ENCODE measurements at places on chromosomes 11 and 22.

- DNase-seq = no peak
These were observed 1.1 kb upstream of the PITPNB start for GRCh38 chr22:27919942-27920755.

- no peak for DNase-seq
These were observed 910.5 kb upstream of the CHORDC1 start for GRCh38 chr11:91133361-91133760.

DNA sequence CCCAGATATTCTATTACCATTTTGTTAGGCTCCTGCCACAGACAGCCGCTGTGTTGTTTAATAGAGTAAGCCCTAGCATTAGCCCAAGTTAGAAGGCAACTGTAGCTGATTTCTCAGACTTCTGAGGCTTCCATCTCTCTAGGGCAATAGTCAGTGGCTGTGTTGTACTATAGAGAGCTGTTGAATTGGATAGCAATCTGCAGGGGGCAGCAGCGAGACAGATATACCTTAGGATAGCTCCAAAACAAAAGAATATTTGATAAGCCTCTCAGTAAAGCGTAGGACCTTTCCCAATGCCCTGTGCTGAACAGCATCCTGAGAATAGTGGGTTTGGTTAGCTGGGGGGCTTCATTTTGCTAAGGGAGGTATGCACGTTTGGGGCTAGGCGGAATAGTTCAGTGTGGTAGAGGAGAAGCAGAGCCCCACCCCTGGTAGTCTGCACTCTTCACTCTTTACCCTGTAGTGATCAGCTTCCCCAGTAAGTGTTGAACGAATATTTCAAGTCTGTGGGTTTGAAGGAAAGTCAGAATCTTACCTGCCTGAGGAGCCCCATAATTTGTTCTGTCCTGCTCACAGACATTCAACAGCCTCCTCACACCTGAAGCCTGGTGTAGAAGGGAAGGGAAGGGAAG lies 515.1 kb downstream of the INSC start:
- no peak for DNase-seq

DNA sequence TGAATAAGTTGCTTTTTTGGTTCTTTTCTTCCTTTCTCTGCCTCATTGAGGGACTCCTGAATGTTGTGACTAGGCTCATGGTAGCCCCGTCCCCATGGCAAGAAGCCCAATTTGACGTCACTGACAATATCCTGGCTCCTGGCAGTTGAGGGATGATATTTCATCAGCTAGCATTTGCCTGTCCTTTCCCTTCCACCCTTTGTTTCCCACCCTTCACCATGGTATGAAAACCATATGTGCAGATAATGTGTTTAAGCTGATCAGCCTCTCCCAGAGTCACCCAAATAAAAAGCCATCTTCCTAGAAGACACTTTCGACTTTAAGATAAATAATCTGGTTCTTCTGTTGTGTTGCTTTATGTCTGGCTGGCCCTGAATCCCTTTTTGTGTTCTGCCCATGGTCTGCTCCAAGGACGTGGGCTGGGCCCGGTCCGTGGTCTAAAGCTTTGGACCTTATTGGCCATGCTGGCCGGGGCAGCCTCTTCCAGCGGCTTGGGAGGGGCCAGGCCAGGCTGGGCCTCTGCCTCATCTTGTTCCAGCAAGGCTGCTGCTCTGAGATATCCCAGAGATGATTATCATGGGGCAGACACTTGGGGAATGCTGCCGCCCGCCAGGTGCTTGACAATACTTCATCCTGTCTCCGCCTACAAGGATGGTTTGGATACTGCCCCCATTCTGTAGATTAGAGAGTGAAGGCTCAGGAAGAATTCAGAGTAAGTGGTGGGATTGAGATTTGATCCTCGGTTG lies 5.1 kb downstream of the TSPAN18 start:
- DNase-seq = no peak

DNA sequence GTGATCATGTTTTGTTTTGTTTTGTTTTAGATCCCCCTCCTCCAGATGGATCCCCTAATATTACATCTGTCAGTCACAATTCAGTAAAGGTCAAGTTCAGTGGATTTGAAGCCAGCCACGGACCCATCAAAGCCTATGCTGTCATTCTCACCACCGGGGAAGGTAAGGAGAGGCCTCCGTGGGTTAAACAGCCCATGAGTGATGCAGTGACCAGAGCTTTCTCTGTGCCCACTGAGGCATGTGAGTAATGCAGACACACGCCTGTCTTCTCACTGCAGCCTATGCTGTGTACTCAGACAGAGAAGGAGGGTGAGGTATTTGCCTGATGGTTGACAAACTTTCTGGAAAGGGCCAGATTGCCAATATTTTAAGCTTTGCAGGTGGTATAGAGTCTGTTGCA lies 73.7 kb upstream of the OR4B1 start:
- no peak for DNase-seq

GRCh38 chr11:24005202-24005876 lies 491.5 kb upstream of the LUZP2 start:
- no peak for DNase-seq

- DNase-seq = peak; percentile 49
These were observed 745 bp upstream of the ZBTB44 start for GRCh38 chr11:130315354-130315970.

DNA sequence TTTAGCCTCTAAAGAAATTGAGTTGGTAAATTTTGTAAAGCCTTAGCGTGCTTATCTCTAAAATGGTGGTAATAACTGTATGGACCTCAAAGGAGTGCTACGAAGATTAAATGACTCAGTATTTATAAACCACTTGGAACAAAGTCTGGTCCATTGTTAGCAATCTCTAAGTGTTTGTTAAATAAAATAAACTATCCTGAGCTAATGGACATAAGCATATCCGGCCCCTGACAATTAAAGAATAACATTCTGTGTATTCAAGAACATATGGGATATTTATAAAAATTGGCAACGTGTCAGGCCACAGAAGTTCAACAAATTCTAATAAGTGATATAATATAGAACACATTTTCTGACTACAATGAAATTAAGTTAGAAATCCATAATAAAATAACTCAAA lies 71.0 kb downstream of the MYEOV start:
- DNase-seq = no peak

DNA sequence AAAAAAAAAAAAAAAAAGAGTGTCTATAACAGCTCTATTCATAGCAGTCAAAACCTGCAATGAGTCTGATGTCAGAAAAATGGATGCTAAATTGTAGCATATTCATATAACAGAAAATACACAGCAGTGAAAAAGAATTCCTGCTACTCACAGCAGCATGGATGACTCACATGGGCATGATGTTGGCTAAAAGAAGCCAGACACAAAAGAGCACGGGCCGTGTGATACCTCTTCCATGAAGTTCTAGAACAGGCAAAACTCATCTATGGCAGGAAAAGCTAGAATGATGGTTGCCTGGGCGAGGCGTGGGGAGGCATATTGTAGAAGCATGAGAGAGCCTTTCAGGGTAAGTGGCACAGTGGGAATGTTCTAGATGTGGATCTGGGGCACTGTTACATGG lies 18.9 kb downstream of the PLAAT3 start:
- DNase-seq = no peak

DNA sequence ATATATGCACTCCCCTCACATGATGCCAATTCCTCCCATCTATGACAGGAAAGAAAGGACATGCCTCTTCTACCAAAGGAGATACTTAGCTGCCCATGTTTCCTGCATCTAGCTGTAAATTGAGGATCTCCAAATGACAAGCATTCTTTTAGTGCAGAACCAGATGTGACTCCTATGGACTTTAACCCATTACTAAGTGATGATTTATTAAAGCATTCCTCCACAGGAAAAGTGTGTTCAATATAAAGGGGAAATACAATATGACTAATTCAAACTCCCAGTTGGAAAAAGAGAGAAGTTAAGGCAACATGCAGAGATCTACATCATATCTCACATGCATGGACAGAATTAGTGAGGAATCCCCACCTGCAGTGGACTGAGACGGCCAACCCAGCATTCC lies 221.3 kb downstream of the FAM76B start:
- no peak for DNase-seq

DNA sequence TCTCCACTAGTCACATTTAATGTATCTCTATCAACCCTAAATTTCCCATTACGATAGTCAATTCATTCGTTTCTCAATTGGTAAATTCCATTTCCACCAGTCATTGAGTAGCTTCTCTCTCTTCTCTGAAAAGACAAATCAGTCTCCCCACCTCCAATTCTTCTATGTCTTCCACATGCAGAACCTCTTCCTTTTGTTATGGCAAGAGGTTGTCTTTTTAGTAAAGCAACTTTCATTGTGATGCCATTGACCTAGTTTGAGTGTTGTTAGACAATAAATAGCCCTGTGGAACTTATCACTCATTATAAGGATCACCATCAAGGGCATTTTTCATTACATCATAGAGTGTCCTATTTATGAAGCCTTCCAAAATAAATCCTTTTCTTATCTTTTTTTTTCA lies 340.9 kb downstream of the LRRC4C start:
- DNase-seq = no peak

DNA sequence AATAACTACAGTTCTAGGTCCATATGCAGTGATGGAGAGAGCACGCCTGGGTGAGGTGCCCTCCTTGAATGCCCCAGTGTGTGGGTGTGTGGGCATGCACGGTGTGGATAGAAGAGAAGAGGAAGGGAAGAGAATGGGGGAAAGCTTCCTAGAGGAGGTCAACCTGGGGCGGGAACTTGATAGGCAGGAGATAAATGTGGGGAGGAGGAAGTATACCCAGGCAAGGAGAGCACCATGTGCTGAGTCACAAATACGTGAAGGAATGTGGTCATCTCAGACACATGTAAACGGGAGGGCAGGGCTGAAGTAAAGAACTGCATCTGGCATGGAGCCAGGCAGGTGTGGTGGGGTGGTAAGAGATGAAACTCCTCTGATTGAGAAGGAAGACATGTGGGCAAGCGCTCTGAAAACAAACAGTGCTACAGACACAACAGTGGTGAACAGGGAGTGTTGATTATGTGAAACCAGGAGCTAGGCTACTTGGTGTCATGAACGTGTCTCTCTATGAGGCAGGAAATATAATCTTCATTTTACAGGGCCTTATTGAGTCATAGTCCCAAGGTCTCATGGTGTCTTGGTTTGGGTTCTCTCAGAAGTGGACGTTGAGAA lies 61.5 kb upstream of the EED start:
- DNase-seq = peak; percentile 30

DNA sequence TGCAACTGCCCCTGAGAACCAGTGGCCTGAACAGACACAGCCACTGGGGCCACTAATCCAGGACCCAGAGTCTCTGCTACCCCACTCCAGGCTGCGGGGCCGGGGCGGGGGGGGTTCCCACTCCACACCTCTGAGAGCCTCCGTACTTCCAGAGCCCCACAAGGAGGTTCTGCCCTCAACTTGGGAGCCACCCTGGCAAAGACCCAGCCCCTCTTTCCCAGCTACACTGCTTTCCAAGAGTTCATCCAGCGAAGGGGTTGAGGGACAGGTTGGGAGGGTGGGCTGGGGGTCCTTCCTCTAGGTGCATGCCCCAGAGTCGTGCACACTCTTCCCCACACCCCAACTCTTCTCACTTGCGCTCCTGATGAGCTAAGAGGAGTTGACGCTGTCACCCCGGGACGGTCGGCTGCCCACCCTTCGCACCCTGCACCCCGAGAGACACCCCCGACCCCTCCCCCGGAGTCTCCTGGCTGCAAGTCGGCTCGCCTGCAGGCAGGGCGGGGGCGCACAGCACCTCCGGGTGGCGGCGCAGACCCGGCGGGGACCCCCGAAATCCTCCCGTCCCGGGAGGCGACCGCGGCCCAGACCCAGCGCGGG lies 531 bp downstream of the RAB3IL1 start:
- no peak for DNase-seq

- DNase-seq = no peak
These were observed 356 bp upstream of the TTC12 start for GRCh38 chr11:113314065-113314388.

DNA sequence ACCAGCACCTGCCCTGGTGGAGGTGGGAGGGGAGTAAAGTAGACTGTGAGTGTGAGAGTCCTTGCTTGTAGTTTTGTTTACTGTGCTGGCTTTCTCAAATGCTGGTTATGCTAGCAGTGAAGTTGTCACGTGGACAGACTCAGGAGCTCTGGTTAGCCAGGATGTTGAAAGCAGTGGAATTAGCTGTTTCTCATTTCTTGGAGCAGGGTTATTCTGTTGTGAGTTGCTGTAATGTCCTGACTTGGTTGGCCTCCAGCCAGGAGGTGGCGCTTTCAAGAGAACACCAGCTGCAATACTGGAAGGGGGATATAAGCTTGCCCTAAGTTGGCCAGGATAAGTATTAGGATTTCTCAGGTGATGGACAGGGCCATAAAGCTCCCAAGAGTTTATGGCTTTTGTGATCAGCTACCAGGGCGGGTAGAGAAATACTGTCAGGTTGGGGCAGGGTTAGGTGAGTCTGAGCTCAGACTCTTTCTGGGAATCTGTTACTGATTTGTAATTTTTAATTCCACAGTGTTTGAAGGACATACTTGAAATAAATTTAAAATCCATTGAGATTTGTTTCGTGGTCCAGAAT lies 13.7 kb downstream of the CYP2D6 start:
- DNase-seq = no peak

DNA sequence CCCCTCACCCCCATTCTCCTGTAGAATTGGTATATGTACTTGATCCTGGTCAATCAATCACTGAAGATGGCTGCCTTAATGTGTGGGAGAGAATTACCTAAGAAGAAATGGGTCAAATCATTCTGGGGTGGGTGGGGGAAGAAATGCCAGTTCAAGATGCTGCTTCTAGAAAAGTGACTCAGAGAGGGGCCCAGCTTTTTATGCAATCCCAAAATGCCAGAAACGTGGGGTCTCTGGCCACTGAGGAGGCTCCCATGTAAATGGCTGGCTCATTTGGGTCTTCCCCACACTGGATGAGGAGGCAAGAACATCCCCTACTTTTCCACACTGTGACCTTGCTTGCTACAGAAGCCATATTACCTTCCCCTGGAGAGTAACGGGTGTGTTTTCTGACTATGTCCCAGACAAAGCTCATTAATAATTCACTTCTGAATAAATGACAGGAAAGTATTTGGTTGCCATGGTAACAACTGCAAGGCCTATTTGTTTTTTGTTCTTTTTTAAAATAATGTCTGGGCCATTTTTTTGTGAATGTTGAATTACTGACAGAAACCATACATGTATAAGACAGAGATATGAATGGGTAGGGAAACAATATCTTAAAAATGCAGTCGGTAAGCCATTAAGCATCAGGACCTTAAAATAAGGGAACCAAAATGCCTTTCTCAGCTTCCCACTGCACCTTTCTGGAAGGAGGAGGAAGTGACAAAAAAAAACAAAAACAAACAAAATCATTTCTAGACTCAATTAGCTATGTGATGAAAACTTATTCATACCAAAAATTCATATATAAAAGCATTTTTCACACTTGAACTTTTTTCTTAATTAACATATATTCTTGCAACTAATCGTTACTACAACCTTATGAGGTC lies 32.0 kb downstream of the SLC1A2 start:
- no peak for DNase-seq

GRCh38 chr11:126710804-126711399 lies 289.7 kb downstream of the KIRREL3 start:
- no peak for DNase-seq

Measured in activated CD4-positive, alpha-beta T cell treated with anti-CD3 and anti-CD28 coated beads, Interleukin-2, amount 50 U/mL, for 1 hour (primary cell).